GM04504 (cell line): ENCODE measurements at places on chromosomes 1 and 21.

DNA sequence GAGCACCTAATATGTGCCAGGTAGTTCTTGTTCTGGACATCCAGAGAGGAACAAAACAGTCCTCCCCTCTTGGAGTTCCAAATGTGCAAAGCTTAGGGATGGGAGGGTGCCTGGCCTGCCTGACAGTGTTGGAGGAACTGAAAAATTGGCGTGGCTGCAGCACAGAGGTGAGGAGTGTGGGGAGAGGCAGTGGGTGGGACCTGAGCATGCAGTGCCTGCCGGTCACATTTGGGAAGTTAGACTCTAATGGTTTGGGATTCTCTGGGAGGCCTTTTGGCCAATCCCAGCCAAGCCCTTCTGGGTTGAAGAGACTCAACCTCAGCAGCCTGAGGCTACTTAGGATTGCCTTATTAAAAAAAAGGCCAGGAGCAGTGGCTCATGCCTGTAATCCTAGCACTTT lies 2.3 kb upstream of the TCEA3 start:
- no peak for DNase-seq

DNA sequence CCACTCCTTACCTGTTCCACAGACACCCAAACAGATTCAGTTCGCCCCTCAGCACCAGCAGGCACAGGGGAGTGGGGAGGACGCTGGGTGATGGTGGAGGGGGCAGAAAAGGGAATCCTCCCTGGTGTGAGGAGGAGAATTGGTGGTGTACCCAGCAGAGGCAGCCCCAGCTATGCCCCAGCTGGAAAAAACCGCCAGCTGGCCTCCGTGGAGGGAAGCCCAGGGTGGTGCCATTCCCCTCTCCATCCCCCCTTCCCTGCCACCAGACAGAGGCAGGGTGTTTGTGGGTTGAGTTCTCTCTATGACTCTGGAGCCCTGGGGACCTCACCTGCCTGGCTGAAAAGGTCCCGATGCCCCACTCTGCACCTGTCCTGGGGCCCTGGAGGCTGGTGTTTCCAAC lies 27.9 kb downstream of the OPTC start:
- DNase-seq: no peak

GRCh38 chr21:26788790-26789189 lies 56.4 kb downstream of the ADAMTS1 start:
- DNase-seq: no peak

- DNase-seq: no peak
These were observed 37.9 kb downstream of the CDK18 start for GRCh38 chr1:205542367-205542766.

DNA sequence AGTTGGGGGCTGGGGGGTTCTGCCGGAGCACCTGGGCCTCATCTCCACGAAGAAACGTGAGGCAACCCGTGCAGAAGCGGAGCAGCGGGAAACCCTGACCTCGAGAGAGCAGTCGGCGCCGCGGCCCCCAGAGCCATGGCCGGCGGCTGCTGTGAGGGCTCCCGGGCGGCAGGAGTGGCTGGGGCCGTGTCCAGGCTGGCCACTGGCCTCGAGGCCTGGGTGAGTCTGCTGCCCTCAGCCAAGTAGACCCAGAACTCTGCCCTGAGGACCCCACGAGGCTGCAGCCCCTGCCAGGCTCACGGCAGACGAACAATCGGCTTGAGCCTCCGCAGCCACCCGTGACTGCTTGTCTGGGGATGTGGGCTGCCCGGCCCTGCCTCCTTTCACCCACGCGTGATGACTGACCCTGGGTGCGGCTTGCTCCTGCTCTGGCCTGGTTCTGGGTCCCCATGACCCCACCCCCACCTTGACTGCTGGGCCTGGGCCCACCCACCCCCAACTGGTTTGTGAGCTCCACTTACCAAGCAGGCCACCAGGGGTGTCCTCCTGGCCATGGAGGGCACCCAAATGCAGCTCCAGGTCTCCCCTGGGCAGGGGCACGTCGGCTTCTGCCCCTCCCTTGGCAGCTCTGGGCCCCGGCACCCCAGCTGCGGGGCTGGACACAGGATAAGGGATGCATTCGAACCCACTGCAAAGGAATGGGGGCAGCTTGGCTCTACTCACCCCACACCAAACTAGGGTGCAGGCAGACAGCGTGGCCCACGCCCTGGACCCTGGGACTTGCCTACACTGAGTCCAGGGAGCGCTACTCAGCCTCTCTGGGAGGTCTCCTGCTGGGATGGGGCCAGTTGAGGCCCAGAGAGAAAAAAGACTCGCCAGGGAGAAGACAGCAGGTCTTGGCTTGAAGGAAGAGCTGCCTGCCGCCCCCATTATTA lies 34.2 kb downstream of the MORN1 start:
- DNase-seq: no peak

- peak; percentile 85 for DNase-seq
These were observed 120.8 kb upstream of the GADD45A start for GRCh38 chr1:67564193-67564592.

DNA sequence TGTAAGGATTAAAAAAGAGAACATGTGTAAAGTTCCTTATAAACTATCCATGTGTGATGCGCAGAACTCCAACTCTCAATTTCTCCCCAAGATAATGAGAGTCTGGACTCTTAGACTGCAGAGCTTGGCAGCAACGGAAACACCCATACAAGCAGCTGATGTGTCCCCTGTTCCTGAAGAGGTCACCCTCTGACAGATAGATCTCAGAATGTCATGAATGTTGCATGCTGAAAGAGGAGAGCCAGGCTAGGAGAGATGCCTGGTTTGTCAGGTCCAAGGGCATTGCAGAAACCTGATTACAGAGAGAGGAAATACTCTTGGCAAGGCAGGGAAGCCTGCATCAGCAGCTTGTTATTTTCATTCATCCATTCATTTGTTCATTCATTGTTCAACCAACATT lies 24.2 kb downstream of the MTARC1 start:
- no peak for DNase-seq

DNA sequence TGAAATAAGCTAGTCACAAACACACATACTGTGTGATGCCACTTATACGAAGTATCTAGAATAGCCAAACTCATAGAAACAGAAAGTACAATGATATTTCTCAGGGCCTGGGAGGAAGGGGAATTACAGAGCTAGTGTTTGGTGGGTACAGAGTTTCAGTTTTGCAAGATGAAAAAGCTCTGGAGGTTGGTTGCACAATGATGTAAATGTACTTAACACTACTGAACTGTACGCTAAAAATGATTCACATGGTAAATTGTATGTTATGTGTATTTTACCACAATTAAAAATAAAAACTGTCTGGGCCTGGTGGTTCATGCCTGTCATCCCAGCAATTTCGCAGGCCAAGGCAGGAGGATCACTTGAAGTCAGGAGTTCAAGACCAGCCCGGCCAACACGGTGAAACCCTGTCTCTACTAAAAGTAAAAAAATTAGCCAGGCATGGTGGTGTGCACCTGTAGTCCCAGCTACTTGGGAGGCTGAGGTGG lies 15.3 kb upstream of the FHAD1 start:
- DNase-seq: no peak

DNA sequence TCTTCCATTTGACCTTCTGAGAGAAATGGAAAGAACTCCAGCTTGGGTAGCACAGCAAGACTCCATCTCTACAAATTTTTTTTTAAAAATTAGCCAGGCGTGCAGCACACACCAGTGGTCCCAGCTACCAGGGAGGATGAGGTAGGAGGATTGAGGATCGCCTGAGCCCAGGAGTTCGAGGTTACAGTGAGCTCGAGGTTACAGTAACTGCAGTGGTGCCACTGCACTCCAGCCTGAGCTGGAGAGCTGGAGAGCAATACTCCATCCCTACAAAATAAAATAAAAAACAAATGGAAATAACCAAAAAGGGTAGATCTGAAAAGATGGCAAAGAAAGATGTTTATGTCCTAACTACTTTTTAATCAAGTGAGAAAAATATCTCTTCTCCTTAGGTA lies 14.5 kb downstream of the POGZ start:
- DNase-seq: no peak

DNA sequence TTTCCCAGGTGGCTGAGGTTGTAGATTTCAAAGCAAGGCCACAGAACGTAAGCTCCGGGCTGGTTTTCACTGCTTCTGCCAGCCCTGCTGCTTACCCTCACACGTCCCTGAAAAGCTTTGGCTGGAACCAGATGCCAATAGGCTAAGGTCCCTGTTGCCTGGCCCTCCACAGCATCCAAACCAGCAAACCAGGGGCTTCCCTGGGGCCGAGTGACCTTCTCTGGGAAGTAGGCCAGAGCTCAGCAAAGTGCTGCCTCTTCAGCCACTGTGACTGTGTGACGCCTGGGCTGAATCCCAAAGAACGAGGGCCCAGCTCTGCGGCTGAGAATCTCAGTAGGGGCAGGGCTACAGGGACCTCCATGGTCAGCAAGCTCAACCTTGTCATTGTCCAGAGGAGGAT lies 28.9 kb upstream of the RBM15 start:
- no peak for DNase-seq

- DNase-seq: peak; percentile 20
These were observed 417.3 kb downstream of the USH2A start for GRCh38 chr1:216005916-216006315.

DNA sequence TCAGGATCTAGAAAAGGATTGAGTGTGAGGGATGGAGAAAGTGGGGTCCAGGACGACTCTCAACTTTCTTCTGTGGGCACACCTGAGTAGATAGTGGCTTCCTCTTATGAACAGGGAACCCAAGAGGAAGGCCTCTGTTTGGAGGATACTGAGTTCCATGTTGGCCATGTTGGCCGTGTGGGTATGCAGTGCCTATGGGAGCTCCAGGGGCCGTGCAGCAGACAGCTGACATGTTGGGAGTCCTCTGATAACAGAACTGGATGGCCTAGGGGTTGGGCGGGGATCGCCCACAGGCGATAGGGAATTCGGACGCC lies 43.0 kb downstream of the TMEM53 start:
- no peak for DNase-seq

DNA sequence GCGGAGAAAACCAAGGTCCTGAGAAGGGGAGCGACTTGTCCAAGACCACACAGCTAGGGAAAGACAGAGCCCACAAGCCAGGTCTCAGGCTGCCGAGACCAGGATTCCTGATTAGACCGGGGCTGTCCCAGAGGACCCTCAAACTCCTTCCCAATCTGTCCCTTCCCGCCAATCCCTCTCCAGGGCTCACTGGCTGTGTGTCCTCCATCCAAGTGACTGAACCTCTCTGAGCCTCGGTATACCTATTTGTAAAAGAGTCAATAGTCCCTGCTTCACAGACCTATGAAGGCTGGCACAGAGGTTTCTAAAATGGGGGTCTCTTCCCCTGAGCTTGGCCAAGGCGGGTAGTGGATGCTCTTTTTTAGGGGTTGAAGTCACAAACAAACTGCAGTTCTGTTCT lies 56.6 kb downstream of the PAX7 start:
- no peak for DNase-seq

DNA sequence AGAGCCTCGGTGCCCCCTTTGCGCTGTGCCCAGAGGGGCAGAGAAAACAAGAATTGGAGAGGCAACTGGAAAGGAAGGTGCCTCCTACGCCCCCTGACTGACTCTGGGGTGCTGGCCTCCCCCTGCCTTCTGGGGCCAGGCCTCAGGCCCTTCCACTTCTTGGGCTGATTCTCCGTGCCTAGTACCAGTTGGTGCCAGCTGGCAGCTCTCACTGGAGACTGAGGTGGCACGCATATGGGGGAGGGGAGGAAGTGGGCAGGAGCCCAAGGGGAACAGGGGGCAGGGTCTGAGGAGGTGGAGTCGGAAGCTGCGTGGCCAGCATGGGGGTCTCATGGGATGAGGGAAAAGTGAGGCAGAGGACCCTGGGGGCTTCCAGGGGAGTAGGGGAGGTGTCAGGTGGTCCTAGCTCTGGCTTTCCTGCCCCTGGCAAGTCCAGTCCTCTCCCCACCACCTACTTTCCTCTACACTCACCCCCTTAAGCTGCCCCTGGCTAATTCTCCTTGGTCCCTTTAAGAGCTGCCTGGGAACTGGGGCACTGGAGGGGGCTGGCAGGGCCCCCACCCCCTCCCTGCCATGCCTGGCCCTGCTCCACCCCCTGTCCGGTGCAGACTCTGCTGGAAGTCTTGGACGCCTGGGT lies 6.5 kb upstream of the SEMA4A start:
- no peak for DNase-seq
